HCT116 (cell line): ENCODE measurements at places on chromosomes 6 and 20. TPM values are rescaled to one million over a fixed set of nuclear protein-coding genes. Genes with fewer than 3 reads are reported as not detected.

FAM209B gene
- not detected for total RNA-seq

TEAD3 gene
- total RNA-seq = 21.8 TPM

COL12A1 gene
- total RNA-seq = 23.5 TPM

WFDC10A gene
- 0.47 TPM for total RNA-seq

VGLL2 gene
- total RNA-seq = not detected

HCK gene
- 0.17 TPM for total RNA-seq

GRCh38 chr20:45934046-45934585 lies 367 bp upstream of the PCIF1 start:
- H3K4me1 ChIP-seq = peaks cover 32% of the 10 kb centered on the region
- peak; percentile 15 for DNase-seq
- peak overlapping the region; percentile 97 for H3K4me3 ChIP-seq
- H3K36me3 ChIP-seq = peaks cover 14% of the 10 kb centered on the region
- no peaks in the 10 kb centered on the region for H3K27me3 ChIP-seq

DNA sequence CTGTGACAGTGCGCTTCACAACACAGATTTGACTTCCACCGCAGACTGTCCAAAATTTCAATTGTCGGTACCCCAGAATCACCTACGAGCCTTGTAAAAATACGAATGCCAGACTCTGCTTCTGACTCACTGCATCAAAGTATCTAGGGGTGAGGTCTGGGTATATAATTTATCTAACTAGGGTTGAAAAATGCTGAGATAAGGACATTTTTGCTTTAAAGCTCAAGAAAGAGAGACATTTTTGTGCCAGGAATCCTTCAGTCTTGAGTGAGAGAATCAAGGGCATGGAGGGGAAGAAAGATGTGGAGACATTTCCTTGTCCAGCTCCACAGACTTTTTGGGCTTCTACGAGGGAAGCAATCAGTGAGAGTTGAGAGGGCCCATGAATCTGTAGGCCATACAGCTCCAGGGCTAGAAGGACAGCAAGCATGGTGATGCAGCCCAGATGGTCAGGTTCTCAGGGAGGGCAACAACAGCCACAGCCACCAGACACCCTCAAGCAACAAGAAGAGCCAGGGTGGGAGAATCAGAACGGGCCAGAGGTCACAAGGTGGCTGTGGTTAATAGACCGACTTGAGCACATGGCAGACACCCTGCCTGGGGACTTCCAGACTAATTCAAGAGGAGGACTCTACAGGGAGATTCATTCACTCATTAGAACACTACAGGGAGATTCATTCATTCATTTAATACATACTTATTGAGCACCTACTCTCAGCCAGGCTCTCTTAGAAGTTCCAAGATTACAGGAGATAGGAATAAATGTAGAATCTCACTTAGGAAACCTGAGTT lies 211.1 kb upstream of the PRDM1 start:
- H3K4me3 ChIP-seq = no peak overlapping the region
- no peak for DNase-seq
- H3K36me3 ChIP-seq = no peaks in the 10 kb centered on the region
- H3K27me3 ChIP-seq = no peaks in the 10 kb centered on the region
- H3K4me1 ChIP-seq = no peaks in the 10 kb centered on the region

DNA sequence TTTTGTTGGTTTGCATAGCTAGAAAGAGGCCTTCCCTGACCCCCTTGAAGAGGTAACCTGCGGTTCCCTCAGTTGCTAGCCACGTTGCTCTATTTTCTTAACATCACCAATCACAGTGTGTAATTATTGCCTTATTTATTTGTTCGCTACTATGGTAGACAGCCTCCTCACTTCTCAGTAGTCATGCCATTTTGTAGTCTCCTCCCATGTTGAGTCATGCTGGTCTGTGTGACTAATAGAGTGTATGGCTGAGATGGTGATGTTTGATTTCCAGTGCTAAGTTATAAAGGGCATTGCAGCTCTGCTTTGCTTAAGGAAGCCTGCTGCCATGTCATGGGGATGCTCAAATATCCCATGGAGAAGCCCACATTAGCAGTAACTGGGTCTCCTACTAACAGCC lies 236.6 kb upstream of the CHD6 start:
- H3K4me1 ChIP-seq = no peaks in the 10 kb centered on the region
- DNase-seq = no peak
- H3K27me3 ChIP-seq = no peaks in the 10 kb centered on the region

GRCh38 chr20:52193133-52193532 lies 1.6 kb upstream of the ZFP64 start:
- no peaks in the 10 kb centered on the region for H3K36me3 ChIP-seq
- no peak for DNase-seq
- no peak overlapping the region for H3K4me3 ChIP-seq
- H3K27ac ChIP-seq = no peak overlapping the region

- H3K4me1 ChIP-seq = no peaks in the 10 kb centered on the region; the same call in 1 of the 2 replicates
- H3K27ac ChIP-seq = no peak overlapping the region
- peaks cover 12% of the 10 kb centered on the region; the same call in 1 of the 2 replicates for H3K27me3 ChIP-seq
- no peaks in the 10 kb centered on the region for H3K36me3 ChIP-seq
- no peak overlapping the region for H3K4me3 ChIP-seq
- no peak for DNase-seq
These were observed 107.3 kb downstream of the SYCP2 start for GRCh38 chr20:59825944-59826759.

- no peak overlapping the region for H3K27ac ChIP-seq
- H3K27me3 ChIP-seq = no peaks in the 10 kb centered on the region
- DNase-seq = no peak
- no peaks in the 10 kb centered on the region for H3K36me3 ChIP-seq
- no peaks in the 10 kb centered on the region for H3K4me1 ChIP-seq
These were observed 50.2 kb upstream of the SENP6 start for GRCh38 chr6:75551367-75551952.

DNA sequence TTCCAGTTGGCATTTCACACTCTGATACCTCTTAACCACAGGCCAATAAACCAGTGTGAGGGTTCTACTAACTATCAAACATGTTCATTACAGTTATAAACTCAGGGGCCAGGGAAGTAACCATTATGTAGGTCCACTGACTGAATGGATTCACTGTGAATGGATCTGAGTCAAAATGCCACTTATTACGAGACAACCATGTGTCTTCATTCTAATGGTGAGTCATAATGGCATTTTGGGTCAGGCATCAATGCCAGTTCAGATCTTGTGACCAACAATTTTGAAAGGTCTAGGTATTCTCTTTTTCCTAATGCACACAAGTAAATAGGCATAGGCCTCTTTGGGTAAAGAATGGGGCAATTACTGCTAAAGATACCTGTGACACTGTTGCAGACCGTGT lies 112.2 kb upstream of the HEY2 start:
- no peaks in the 10 kb centered on the region for H3K36me3 ChIP-seq
- no peaks in the 10 kb centered on the region for H3K4me1 ChIP-seq
- no peak overlapping the region for H3K4me3 ChIP-seq
- H3K27me3 ChIP-seq = peaks cover 26% of the 10 kb centered on the region; the same call in 1 of the 2 replicates

DNA sequence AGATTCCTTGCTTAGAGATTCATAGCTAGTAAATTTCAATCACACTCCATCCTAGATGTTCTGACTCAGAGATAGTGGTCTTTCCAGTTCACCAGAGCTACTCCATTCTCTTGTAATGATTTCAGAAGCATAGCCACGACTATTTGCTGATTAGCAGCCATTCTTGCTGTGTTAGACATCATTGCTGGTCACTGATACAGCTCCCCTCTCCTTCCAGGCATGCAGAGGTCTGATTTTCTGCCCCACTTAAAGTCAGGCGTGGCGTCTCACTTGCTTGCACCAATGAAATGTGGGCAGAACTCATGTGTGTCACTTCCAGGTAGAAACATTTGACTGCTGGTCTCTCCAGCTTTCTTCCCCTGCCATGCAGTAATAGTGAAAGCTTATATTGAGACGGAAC lies 168.9 kb upstream of the JARID2 start:
- no peak overlapping the region for H3K27ac ChIP-seq
- no peaks in the 10 kb centered on the region for H3K27me3 ChIP-seq
- H3K4me1 ChIP-seq = no peaks in the 10 kb centered on the region; the same call in 1 of the 2 replicates
- no peak for DNase-seq
- no peak overlapping the region for H3K4me3 ChIP-seq
- H3K36me3 ChIP-seq = no peaks in the 10 kb centered on the region

DNA sequence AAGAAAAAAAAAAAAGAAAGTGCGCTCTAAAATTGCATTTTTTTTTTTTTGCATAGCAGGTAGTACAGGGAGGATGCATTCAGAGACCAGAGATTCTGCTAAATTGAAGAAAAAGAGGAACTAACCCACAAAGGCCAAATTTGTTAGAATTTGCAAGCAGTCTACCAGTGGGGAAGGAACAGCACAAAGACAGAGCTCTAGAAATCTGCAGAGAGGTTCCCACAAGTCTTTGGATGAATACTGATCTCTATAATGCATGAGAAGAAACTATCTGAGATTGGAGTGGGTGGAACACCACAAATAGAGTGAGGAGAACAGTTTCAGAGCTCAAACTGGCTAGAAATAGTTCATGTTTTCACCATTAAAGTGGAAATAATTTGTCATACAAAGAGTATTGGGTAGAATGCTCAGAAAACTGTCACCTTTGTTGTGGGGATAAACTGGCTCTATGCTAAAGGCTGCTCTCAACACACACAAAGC lies 79.6 kb upstream of the AHI1 start:
- no peak overlapping the region for H3K27ac ChIP-seq
- no peaks in the 10 kb centered on the region for H3K4me1 ChIP-seq
- no peaks in the 10 kb centered on the region for H3K36me3 ChIP-seq

DNA sequence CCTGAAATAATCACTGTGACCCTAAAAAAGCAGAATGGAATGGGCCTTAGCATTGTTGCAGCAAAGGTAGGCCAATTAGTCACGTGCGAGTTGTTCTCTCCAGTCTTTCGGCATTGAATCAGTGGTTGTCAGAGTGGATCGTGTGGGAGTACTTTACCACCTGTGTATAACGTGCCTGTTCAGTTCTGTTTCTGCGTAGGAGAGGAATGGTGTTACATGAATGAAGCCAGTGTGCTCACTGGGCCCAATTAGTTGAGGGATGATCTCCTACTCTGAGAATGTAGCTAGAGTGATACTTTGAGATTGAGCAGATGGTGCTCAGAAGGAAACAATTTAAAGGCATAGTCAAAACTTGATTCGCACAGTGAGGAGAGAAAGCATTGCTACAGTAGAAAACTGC lies 72.4 kb upstream of the KIF25 start:
- DNase-seq = no peak
- no peak overlapping the region for H3K4me3 ChIP-seq
- H3K4me1 ChIP-seq = 0 out of 2 replicates have a peak, but pooled peaks cover under 1% of the 10 kb centered on the region
- H3K27ac ChIP-seq = no peak overlapping the region

- H3K36me3 ChIP-seq = no peaks in the 10 kb centered on the region
- H3K4me3 ChIP-seq = no peak overlapping the region
- H3K27me3 ChIP-seq = no peaks in the 10 kb centered on the region
These were observed 212.0 kb downstream of the ZMYND8 start for GRCh38 chr20:47144463-47144862.
